ENCODE measurements at places on chromosomes 7 and 10.

DNA sequence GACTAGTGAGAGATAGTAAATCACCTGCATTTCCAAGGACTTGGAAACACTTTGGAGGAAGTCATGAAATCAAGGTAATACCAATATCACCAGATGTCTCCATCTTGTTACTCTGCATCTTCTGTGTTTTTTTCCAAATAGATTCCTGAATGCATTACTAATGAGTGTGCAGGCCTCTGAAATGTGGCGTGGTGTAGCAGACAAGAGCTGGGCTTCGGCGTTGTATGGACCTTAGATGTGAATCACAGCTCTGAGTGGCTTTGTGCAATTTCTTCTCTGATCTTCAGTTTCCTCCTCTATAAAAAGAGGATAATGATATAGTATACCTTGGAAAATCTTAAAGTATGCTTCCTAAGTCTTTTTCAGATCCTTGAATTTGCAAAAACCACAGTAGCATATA lies 9.6 kb upstream of the MYPN start:
- DNase-seq = no peak

GRCh38 chr10:27297844-27298521 lies 57.4 kb upstream of the ACBD5 start:
- no peak for DNase-seq

- DNase-seq = no peak
Observed at GRCh38 chr7:108026116-108026515, 23.2 kb upstream of the LAMB1 start.

DNA sequence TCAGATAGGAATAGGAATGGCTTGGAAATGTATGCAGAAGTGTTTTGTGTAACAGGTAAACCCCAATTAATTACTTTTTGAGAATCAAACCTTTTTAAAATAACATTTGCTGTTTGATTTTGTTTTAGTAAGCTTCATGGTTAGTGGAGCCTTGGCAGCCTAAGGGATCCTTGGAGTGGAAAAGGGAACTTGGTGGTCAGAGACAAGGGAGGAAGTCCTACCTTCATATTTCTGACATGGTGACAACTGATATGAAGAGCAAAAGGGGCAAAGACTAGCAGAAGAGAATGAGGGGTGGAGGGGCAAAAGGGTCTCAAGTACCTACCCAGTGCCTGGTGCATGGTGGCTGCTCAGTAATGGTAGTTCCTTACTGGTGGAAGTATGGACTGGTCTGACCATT lies 32.3 kb downstream of the AHCYL2 start:
- no peak for DNase-seq

DNA sequence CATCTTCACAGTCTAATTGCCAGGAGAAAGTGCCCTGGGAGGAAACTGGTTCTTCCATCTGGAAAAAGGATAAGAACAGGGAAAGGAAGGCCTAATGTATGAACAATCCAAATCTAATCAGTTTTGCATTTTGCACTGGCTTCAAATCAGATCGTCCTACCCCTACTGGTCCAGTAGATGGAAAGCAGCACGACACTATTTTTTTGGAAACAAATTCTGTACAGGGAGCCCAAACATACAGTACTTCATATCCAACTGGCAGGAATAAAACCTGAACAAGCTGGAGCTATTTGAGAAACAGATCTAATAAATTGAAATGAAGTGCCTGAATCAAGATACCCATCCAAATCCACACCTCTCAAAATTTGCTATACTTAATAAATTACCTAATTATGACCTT lies 36.5 kb downstream of the ETV1 start:
- no peak for DNase-seq

- DNase-seq = no peak
Observed at GRCh38 chr7:8724080-8724718, 290.8 kb downstream of the NXPH1 start.

DNA sequence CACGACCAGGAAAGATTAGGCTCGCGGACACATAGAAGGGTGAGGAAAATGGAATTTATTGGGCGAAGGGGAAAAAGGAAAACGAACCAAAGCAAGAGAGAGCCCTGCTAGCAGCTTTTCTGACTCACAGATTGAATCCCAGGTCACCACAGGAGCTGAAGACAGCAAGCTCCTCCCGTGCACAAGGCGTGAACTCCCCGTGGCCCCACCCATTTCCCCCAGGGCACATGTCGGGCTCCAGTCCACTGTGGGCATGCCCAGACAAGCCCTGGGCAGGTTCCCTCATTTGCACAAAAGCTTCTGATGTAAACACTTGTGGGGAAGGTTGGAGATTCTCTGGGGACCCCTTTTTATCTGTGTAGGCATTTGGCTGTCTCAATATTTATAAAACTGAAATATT lies 582.4 kb downstream of the SUGCT start:
- no peak for DNase-seq

DNA sequence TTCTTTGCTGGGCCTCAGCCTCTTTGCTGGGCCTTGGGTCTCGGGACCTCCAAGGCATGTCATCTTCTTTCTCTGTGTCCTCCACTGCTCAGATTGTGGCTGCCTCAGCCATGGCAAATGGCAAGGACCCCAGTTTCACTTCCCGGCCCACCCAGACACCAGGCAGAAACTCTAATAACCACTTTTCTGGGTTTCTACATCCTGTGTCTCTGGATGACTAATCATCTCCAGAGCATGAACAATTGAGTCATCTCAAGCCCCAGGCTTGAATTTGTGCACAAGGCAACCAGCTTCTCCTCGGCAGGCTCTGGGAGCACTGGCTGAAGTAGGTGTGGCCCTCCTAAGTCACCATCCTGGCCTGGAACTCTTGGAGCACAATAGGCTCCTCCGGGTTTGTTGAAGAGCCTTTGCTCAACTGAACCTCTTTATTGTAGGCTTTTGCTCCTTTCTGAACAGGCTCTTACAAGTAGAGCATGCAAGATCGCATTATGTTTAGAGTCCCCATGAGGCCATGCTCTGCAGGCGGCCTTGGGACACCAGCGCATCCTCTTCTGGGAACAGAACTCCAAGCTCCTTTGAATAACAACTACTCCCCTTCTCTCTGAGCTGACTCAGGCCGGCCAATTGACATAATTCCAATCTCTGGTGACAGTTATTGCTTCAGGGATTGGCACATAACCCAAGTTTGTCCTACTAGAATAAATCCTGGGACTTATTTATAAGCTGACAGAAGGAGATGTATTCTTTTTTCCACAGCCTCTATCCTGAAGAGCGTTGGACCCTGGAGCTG lies 218.1 kb downstream of the WDR11 start:
- DNase-seq = no peak

DNA sequence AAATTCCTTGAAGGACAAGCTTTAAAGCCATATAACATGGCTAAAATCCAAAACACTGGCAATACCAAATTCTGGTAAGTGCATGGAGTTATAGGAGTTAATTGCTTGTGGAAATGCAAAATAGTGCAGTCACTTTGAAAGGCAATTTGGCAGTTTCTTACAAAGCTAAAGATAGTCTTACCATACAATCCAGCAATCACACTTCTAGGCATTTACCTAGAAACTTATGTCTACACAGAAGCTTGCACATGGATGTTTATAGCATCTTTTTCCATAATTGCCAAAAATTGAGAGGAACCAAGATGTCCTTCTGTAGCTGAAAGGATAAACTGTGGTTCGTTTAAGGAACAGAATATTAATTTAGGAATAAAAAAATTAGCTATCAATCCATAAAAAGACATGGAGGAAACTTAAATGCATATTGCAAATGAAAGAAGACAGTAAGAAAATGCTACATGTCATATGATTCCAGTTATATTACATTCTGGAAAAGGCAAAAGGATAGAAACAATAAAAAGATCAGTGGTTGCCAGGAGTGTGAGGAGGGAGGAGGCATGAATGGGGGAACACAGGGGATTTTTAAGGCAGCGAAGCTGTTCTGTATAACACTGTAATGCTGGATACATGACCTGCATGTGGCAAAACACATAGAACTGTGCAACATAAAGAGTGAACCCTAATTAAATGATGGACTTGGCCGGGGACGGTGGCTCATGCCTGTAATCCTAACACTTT lies 51.9 kb downstream of the GNAT3 start:
- DNase-seq = no peak
